ENCODE measurements at places on chromosomes 5 and 9.

- no peak for DNase-seq
These were observed 880.9 kb upstream of the SEMA6A start for GRCh38 chr5:117455236-117456233.

GRCh38 chr9:135326141-135326540 is 153.4 kb upstream of the PPP1R26 start:
- no peak for DNase-seq

DNA sequence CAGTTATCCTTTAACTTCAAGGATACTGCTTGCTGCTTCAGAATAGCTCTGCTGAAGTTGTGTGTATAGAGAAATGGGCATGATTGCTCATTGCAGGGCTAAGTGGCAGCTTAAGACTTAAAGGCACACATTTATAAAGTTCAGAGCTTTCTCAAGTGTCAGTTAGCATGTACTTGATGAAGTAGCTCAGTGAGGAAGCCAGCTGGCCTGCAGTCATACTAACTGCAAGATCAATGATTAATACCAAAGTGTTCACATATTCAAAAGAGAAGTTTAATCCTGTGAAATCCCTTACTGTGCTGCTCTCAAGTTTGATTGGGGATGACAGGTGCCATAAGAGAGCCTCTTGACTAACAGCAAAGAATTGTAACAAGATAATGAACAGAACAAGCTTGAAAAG is 483.4 kb upstream of the NUDT12 start:
- DNase-seq: no peak

- DNase-seq: no peak
These were observed 654.0 kb upstream of the ACO1 start for GRCh38 chr9:31730398-31730797.

GRCh38 chr9:13479096-13479495 is 199.6 kb upstream of the MPDZ start:
- no peak for DNase-seq

DNA sequence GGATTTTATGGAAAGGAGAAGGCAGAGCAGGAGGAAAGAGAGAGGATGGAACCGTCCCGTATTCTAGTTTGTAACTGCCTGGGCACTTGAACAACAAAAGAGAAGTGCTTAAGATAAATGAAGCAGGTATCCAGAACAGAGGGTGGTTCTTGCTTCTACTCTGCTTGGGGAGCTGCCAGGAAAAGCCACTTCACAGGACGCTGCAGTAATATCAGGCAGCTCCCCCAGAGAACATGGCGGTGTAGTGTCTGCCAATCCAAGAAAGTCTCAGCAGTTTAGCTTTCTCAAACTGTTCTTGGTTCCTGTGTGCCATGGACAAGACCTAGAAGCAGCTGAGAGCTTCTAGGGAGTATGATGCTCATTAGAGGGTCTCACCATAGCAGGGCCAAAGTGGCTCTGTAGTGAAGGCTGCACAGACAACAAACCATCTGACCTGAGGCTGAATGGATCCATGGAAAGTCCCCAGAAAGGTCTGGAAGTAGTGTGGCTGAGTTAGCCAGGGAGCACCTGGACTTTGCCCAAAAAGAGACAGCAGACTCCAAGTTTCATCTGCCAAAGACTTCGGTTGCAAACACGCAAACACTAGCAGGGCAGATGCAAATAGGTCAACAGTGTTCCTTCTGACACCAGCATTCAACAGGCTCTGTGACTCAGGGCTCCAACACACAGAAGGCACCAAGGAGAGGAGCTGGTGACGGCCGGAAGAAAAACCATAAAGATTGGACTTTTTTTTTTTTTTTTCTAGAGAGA is 72.2 kb upstream of the TNFSF8 start:
- DNase-seq: no peak

- no peak for DNase-seq
These were observed 527.8 kb downstream of the KCTD16 start for GRCh38 chr5:144698484-144698883.

- no peak for DNase-seq
These were observed 186.0 kb downstream of the WDR70 start for GRCh38 chr5:37565062-37565670.

DNA sequence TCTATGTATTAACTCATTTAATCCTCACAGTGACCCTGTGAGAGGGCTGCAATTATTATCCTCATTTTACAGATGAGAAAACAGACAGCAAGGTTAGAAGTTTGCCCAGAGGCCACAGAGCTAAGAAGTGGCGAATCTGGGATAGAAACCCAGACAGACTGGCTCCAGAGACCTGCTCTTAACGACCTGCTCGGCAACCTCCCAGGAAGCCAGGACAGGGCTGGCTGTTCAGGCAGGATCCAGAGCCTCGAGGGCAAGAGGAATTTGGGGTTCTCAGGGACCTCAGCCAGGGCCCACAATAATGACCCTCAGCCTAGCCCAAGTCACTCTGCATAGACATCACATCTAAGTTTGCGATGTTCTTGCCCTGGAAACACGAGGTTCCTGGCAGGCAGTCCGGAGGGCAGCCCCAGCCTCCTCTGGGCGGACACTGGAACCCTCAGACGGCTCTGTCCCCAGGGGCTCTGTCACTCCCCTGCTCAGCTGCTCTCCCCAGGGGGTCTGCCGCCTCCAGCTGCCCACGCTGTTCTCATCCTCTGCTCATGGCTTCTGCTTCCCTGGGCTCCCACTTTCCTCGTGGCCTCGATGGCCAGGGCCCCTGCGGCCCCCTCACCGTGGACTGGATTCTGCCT is 138.5 kb upstream of the ERCC6L2 start:
- DNase-seq: no peak

DNA sequence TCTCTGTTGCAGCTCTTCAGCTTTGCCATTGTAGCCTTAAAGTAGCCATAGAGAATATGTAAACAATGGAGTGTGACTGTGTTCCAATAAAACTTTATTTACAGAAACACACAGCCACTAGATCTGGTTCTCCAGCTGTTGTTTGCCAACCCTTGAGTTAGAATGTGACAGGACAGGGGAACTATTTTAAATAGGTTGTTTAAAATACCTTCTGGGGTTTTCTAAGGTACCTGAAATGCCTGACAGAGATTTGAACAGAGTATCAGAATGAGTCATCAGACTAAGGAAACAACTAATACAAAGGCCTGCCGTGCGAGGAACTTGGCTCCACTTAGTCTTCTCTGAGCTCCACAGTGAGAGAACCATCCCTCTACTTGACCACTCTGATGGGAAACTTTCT is 85.4 kb downstream of the HSD17B4 start:
- DNase-seq: peak; percentile 44

GRCh38 chr5:143064218-143064641 is 294.1 kb downstream of the ARHGAP26 start:
- DNase-seq: no peak

DNA sequence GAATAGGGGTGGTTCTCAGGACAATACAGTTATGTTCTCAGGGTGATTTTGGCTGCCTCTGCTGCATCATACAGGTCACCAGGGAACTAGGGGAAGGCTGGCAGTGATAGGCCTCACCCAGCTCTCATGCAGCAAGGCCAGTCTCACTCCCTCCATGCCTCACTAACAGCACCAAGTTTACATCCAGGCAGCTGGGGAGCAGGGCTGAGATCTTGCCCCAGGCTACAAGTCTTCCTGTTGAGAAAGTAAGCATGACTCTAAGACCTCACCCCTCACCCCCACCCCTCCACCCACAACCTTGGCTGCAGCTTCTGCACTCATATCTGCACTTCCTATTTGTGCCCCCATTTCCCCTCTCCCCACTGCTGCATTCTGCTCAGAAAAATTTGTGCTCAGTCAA is 481.2 kb downstream of the ACTL7B start:
- no peak for DNase-seq

DNA sequence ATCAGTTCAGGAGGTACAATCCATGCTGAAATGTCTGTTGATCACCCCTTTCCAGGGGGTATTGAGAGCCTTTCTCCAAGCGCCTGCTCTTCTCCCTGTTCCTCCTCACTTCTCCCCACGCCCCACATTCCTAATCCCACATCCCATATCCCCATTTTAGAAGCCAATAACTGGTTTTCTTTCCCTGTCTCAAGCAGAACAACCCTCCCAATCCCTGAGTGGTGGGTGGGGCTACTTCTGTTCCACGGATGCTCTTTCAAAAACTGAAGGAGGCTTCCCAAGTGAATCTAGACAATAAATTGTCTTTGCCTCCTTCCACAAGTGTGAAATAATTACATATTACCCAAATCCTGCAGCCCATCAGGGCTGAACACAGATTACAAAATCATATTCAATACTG is 77.0 kb upstream of the SEMA6A start:
- DNase-seq: no peak

DNA sequence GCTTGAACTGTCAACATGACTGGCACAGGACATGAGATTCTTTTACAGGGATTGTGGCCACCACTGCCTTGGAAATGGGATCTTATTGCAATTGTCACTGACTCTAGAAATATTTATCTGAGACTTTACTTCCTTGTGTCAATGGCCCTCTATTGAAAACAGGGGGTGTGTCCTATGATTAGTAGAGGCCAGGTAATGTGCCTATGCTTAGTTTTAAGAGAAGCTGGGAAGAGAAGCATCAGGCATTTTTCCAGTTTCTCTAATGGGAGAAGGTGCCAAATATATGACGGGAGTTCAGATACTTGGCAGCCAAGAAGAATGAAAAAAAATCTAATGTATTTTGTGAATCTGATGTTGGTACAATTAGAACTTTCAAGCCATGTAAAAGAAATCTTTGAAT is 73.9 kb upstream of the VCAN start:
- DNase-seq: no peak

GRCh38 chr9:93825348-93826115 is 129.6 kb downstream of the BARX1 start:
- peak; percentile 7 for DNase-seq

DNA sequence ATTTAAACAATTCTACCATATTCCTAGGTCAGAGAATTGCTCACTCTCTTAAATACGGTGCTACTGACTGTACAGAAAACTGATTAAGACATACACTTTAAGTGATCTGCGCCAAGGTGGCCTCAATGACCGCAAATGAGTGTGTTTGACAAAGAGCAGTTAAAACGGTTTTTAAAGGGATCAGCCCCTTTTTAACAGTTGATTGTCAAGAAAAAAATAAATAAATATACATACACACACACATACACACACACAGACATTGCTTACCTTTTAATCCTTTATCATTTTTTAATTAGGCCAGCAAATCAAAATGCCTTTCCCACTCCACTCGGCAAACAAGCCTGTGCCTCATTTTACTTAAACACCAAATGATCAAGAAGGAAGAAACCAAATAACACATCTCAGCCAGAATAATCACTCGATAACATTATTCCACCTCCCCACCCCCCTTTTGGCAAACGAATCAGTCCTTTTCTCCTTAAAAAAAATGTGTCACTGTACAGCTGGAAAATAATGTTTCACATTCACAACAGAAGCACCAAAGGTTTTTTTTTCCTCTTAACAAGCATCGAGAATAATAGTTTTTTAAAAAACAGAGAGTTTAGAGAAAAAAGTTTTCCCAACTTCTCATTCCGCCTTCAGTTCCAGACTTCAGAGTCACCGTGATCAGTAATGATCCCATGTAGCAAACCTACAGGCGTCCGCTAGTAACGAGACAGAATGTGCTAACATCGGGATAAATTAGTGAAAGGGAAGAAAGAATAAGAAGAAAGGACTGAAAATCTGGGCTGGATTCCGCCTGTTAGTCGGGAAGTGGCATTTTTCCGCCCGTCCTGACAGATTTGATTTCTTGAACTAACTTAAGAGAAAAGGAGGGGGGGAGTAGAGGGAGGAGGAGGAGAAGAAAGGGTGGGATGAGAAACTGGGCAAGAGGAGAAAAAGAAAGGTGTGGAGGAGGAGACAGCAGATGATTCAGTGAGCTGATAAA is at the start of gene ZNF608:
Gene ZNF608 (minus strand): TSS at position 712 of the 988 bp plus-strand sequence. CDS start 1,650 bp downstream, outside the sequence.
- DNase-seq: no peak

DNA sequence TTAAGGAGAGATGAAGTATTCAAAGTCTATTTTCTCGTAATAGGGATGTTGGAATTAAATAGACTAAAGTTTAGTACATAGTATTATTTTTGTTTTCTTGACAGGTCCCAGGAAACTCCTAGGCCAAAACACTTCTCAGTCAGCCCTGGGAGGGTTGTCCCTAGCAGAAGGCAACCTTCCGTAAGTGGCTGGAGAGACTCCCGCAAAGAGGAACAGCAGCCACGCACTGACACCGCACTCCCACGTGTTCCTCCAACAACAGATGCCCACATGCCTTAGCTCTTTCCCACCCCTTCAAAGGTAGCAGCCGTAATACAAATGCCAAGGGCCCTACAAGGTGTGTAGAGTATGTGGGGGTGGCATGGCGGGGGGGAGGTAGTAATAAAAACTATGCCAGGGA is 28.4 kb downstream of the PCDHGC5 start:
- no peak for DNase-seq

GRCh38 chr5:126846744-126847455 is 70.0 kb downstream of the LMNB1 start:
- no peak for DNase-seq

- no peak for DNase-seq
These were observed 102.3 kb upstream of the CPEB4 start for GRCh38 chr5:173785866-173786265.

- peak; percentile 4 for DNase-seq
These were observed 59.6 kb downstream of the BARX1 start for GRCh38 chr9:93895535-93895934.

DNA sequence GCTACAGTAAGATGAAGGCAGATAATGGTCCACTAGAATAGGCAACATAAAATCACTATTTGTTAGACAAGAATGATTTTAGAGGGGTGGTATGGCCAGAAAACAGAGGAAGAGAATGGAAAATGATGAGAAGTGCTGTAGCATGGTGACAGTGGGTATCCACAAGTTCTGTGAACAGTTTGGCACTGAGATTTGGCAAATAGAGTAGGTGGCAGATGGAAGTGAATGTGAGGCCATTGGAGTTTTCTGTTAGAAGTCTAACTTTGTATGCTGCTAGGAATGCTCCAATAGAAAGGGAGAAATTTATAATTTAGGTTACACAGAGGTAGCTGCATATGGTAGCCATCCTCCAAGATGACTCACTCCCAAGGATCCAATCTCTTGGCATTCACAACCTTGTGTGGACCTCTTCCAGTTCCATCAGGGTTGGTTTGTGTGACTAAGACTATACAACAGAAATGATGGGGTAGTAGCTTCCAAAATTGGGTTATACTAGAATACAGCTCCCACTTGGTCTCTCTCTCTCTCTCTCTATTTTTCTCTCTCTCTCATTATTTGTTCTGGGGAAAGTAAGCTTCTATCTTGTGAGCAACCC is 646.9 kb upstream of the ZNF608 start:
- DNase-seq: no peak
